Mesothelial cell of epicardium (in vitro differentiated cells): ENCODE measurements at places on chromosomes 13 and 19. TPM values are rescaled to one million over a fixed set of nuclear protein-coding genes. Genes with fewer than 3 reads are reported as not detected.

GRCh38 chr13:47249266-47249665, 352.4 kb upstream of the HTR2A start:
- no peak for DNase-seq

- no peak for DNase-seq
Observed at GRCh38 chr19:43597876-43598275, 1.5 kb downstream of the ZNF576 start.

GRCh38 chr19:39086386-39086785, 2.2 kb downstream of the ACP7 start:
- no peak for DNase-seq

GRCh38 chr19:1947651-1948209, 6.8 kb downstream of the CSNK1G2 start:
- no peak for DNase-seq

DNA sequence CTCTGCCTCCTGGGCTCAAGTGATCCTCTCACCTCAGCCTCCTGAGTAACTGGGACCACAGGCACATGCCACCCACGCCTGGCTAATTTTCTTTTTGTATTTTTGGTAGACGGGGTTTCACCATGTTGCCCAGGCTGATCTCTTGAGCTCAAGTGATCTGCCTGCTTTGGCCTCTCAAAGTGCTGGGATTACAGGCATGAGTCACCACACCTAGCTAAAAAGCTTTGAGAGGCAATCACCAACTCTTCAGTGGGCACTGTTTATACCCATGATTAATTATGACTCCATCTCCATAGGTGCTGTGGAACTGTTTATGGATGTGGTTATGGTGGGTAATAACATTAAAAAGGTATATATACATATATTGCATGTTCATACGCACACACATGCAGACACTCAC, 7.5 kb upstream of the RBM26 start:
- DNase-seq, result no peak

DNA sequence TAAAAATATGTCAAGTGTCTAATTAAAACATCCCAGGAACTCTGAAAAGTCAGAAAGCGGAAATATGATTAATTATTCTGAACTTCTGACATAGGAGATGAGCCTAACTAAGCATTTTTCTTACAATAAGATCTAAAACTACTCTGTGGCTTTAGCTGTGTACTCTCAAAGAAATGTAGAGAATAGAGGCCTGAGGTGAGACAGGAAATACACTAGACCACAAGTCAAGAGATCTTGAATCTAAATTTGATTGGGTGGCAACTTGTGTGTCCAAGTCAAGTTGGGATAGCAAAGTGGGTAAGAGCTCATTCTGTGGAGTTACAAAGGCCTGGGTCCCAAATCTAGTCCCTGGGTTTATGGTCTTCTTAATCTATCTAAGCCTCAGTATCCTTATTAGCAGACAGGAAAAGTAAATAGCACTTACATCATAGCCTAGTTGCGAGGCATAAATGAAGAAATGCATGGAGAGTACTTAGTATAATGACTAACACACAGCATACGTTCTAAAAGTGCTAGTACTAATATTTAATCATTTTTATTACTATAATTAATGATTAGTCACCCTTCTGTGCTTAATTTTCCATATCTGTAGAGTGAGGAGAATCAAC, 9.4 kb upstream of the LRRC63 start:
- no peak for DNase-seq

- DNase-seq, result no peak
Observed at GRCh38 chr13:29125934-29126424, 305.8 kb downstream of the MTUS2 start.

DNA sequence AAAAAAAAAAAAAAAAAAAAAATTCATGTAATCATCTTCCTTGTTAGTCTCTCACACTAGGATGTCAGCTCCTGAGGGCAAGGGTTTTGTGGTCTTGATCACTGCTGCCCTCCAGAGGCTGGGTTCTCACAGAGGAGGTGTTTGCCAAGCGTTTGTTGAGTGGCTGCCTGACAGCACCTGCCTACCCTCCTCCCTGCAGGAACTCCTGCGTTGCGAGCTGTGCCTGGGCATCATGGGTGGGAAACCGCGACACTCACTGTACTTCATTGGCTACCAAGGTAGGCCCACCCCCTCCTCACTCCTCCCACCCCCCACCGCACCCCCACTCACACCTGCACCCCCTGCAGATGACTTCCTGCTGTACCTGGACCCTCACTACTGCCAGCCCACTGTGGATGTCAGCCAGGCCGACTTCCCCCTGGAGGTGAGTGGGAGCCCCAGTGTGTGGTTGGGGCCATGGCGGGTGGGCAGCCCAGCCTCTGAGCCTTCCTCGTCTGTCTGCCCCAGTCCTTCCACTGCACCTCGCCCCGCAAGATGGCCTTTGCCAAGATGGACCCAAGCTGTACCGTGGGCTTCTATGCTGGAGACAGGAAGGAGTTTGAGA, 8.1 kb downstream of the ATG4D start:
- no peak for DNase-seq

The KLK15 gene
- total RNA-seq, result not detected in 3 replicates

The KLF1 gene
- 0.13 TPM in 1 of 3 replicates, not detected in the others for total RNA-seq

The IZUMO2 gene
- not detected in 3 replicates for total RNA-seq

The NOVA2 gene
- total RNA-seq, result 0.51 to 1.2 TPM (median 0.67 TPM) in 3 replicates
